Lung (tissue), 17 donors: ENCODE measurements at places on chromosomes 5 and 9. TPM values are rescaled to one million over a fixed set of nuclear protein-coding genes. Genes with fewer than 3 reads are reported as not detected.

Gene SOHLH1
- not detected for polyA plus RNA-seq

Gene CDH18
- not detected for polyA plus RNA-seq

Gene RHOBTB3
- polyA plus RNA-seq = 13.5 TPM

Gene ACSL6
- polyA plus RNA-seq = 0.10 TPM

Gene HMGXB3
- 22.6 TPM for polyA plus RNA-seq

Gene PCDHB10
- 0.53 TPM for polyA plus RNA-seq

Gene CLPTM1L
- 79.0 TPM for polyA plus RNA-seq

Gene FGD3
- 6.1 TPM for polyA plus RNA-seq

Gene HK3
- polyA plus RNA-seq = 56.1 TPM

Gene TNFSF15
- 2.0 TPM for polyA plus RNA-seq

Gene PCDHGA10
- 0.89 TPM for polyA plus RNA-seq

Gene OBP2B
- not detected for polyA plus RNA-seq

Gene ARL14EPL
- 0.10 TPM for polyA plus RNA-seq

Gene PCDHGA8
- polyA plus RNA-seq = 0.18 TPM

Gene ZNF879
- polyA plus RNA-seq = 1.8 TPM

Gene TMEM203
- polyA plus RNA-seq = 31.8 TPM

Gene MAST4
- polyA plus RNA-seq = 13.9 TPM

Gene LHX2
- 0.07 TPM for polyA plus RNA-seq

Gene DNAH5
- polyA plus RNA-seq = 3.1 TPM

Gene FAM78A
- 7.2 TPM for polyA plus RNA-seq

Gene PCSK5
- 6.2 TPM for polyA plus RNA-seq

Gene PCDHGB7
- polyA plus RNA-seq = 4.7 TPM

Gene PTPN3
- 5.7 TPM for polyA plus RNA-seq

Gene SLC34A1
- not detected for polyA plus RNA-seq

Gene NDST1
- 49.8 TPM for polyA plus RNA-seq

Gene TMEM141
- polyA plus RNA-seq = 132 TPM

Gene GDNF
- not detected for polyA plus RNA-seq

Gene ANKH
- 10.8 TPM for polyA plus RNA-seq

Gene ERP44
- polyA plus RNA-seq = 26.7 TPM

Gene DMRT3
- polyA plus RNA-seq = 0.13 TPM

Gene IFNK
- polyA plus RNA-seq = not detected

Gene HSD17B3
- polyA plus RNA-seq = 4.4 TPM

Gene PCDHGA4
- 0.48 TPM for polyA plus RNA-seq
